Astrocyte of the hippocampus (primary cell): ENCODE measurements at places on chromosomes 16 and 17.

DNA sequence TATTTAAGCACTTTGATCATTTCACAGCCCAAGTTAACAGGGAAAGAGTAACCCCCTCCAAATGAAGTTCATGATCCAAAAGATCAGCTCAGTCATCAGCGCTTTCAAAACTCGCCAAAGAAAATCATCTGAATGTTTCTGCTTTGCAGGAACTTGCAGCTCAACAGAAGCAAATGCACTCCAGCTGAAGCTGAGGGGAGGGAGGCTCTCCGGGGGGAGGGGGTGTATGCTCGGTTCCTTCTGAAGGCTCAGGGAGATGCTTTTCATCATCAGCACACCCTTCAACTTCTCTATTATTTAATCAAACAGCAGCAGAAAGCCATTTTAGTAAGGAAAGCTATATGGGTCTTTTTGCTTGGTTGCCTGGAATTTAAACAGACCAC, 24.4 kb upstream of the ERN1 start:
- DNase-seq: no peak

GRCh38 chr17:9424071-9424640, 151.5 kb downstream of the STX8 start:
- no peak for DNase-seq

DNA sequence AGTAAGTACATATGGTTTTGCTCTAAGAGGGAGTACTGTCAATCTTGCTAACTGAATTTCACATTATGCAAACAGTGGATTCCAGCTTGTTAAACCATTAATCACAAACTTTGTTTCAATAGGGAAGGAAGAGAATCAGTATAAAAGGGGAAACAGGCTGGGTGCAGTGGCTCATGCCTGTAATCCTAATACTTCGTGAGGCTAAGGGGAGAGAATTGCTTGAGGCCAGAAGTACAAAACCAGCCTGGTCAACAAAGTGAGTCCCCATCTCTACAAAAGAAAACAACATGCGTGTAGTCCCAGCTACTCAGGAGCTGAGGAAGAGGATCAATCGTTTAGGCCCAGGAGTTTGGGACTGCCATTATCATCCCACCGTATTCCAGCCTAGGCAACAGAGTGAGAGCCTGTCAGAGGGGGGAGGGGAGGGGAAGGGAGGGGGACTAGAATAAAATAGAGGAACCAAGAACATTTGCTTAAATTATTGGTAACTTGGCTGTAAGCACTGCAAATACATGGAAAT, 65.7 kb downstream of the FBXL20 start:
- DNase-seq: peak; percentile 3

GRCh38 chr17:12024327-12024726, 3.6 kb downstream of the MAP2K4 start:
- DNase-seq: peak; percentile 58

GRCh38 chr17:46972346-46972745, 6.7 kb downstream of the RPRML start:
- no peak for DNase-seq

- no peak for DNase-seq
Measured at GRCh38 chr17:38653230-38653629, 21.5 kb downstream of the EPOP start.

- no peak for DNase-seq
Measured at GRCh38 chr17:65418622-65419021, 142.8 kb downstream of the AXIN2 start.

DNA sequence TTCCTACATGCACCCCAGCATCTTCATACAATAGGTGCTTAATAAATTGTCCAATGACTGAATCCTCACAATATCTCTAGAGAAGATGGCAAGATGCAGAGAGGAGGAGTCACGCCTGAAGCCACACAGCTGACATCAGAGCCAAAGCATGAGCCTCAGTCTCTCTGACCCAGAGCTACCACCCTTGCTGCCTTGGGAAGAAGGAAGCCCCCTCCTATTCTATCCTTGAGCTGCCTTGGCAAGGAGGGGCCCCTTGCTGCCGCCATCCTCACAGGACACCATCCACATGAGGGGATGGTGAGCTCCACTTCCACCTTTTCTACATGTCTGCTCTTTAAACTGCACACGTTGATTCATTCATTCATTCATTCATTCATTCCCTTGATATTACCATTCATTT, 37.0 kb upstream of the C16orf78 start:
- no peak for DNase-seq

DNA sequence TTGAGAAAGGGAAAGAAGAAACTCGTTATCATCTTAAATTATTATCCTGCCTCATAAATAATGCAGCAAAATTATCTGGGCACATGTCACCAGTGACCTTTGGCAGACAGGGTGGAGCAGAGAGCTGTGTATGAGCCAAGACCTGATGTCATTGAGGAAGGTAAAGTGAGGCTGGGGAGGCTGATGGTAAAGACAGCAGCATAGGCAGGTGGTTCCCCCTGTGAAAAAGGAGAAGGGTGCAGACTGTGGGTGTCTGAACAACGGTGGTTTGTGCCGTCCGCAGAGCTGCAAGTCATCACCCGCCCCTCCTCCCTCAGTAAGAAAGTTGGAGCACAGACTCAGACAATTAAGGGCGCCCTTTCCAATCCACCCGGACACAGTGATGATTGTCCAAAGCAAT, 30.8 kb upstream of the METTL16 start:
- no peak for DNase-seq

DNA sequence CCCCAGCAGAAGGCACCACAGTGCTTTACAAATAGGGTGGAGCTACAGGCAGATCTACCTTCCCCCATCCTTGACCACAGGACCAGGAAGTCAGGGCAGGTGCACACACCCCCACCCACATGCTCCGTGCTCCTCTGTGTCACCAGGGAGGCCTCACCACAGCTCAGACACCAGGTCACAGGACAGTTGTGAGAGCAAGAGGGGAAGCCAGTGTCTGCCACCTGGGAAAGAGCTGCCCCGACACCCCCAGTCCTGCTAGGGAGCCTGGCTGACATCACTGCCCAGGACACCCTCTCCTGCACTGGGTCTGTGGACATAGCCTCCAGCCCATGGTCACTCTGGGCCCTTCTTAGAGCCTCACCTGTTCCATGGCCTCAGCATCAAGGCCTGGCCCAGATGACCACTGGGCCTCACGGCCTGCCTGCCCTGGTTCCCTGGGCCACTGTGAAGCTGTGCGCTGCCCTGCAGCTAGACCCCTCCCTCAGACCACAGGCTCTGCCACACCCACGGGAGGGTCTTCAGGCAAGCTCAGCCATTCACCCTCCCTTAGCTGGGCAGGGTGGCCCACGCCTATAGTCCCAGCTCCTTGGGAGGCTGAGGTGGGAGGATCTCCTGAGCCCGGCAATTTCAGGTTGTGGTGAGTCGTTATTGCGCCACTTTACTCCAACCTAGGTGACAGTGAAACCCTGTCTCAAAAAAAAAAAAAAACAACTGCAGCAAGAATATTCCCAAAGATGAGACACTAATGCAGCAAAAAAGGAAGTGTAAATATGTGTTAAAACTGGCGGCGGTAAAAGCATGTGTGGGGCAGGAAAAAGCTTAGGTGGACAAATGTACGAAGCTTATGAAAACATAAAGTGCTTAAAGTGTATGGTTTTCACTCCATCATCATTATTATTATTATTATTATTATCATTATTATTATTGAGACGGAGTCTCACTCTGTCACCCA, 14.2 kb downstream of the POLR3K start:
- no peak for DNase-seq

GRCh38 chr16:55475919-55476318, 3.1 kb upstream of the MMP2 start:
- DNase-seq: no peak

DNA sequence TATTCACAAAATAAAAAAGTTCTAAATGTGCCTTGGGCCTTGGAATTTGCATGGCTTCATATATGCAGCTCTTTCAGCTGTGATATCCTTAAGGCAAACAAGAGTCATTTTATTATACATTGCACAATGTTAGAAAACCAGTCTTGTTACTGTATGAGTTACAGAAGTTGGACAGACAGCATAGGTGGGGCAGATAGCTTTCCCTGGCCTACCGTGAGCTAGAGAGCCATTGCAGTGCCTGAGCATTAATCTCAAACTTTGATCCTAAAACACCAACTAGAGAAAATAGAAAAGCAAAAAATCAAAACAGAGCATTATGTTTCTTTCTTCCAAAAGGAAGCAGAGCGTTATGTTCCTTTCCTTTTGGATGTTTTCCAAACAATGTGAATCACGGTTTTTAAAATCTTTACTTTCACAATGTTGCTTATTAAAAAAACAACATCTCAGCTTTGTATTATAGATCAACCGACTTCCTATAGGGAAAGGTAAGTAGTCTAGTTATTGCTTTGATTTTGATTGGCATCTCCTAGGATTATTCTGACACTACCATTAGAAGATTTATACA, 32.2 kb downstream of the ARHGAP44 start:
- no peak for DNase-seq

GRCh38 chr17:75288359-75288758, 874 bp downstream of the SLC25A19 start:
- DNase-seq: no peak
